ENCODE measurements at places on chromosomes 6 and 20.

- DNase-seq = peak; percentile 69
Measured at GRCh38 chr20:1122388-1123315, 4.2 kb downstream of the PSMF1 start.

DNA sequence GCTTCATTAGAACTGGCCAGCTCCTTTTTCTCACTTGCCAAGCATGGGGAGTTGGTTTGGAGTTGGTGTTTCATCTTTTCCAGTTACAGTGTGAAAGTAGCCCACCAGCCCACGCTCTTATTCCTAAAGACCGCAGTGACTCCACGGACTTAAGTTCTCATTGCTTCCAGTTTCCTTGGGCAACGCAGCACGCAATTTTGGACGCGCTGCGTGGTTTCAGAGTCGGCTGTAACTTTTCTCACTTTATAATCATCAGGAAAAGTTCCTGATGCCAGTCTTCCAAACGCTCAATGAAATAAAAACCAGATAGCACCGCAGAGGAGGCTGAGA lies 381 bp upstream of the PEX7 start:
- DNase-seq = no peak

DNA sequence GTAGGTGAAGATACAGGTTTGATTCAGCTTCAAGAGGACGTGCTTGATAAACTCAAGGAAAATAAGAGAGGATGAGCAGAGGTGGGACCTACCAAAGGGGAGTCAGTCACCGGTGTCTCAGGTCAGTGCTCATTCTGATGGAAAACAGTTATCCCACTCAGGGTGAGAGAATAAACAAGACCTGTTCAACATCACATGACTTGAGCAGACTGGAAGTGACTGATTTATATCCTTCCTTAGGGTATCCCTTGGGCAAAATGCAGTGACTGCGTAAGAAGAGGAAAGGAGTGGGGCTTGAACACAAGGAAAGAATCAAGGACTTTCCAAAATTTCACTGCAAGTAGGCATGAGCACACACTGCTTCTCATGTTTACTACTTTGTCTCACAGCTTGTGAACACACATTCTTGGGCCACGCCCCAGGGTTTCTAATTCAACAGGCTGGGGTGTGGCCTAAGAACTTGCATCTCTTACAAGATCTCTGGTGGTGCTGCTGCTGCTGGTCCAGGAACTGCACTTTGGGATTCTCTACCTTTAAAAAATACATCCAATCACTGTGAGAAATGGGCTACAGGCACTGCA lies 11.6 kb downstream of the CST3 start:
- no peak for DNase-seq

DNA sequence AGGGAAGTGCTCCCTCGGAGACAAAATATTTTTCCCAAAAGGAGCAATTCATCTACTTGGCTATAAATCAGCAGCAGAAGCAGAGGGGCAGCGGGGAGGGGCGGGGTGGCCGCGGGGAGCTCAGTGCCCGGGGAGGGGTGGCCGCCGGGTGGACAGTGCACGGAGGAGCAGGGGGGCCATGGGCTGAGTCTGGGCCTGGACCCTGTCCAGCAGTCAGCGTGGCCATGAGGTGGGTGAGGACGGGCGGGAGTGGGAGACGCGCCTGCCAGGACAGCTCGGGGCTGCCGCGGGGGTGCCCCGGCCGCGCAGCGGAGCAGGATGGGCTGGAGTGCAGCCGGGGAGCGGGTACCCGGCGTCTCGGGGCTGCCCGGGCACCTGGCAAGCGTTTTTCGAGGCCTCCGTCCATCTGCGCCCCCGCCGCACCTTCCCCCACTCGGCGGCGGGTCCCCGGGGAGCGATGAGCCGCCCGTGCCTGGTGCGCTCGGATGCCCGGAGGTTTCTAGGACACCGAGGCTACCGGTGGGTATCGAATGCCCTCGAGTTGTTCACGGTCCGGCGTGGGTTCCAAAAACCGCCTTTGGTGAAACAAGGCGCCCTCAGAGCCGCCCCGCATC lies 229.5 kb downstream of the THBS2 start:
- DNase-seq = no peak

GRCh38 chr20:8967641-8968245 lies 101.1 kb upstream of the PLCB4 start:
- DNase-seq = no peak

All from dermis microvascular lymphatic vessel endothelial cell (primary cell).